ENCODE measurements at places on chromosomes 1 and 21.

DNA sequence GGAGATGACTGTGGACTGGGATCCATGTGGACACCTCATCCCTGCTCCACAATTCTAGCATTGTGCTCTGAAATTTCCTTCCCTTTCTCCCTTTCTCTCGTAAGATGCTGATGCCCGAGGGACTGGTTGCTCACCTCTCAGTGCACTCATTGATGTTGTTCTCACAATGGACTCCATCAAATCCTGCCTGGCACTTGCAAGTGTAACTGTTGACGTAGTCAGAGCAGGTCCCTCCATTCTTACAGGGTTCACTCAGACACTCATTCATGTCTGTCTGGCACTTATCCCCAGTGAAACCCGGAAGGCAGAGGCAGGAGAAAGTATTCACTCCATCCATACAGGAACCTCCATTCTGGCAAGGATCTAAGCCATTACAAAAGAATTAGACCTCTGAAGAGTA is 45.1 kb upstream of the ADAM30 start:
- no peak for DNase-seq

DNA sequence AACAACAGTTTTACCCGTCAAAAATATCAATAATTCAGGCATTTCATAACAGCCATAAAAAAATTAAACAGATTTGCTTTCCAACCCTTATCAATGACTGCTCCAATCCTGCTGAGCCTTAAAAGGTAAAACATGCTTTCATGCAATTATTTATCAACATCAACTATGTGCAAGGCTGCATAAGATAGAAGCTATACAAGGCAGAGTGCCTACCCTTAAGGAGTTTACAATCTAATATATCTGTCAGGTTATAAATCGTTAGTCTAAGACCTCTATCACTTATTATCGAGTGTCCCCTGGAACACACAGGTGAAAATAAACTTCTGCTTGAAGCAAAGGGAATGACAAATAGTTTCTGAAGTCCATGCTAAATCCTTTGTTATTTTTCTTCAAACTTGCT is 1.8 kb downstream of the ERRFI1 start:
- no peak for DNase-seq

GRCh38 chr1:209154912-209155311 is 428.6 kb upstream of the CAMK1G start:
- DNase-seq: no peak

GRCh38 chr1:1021920-1022259 is 2.0 kb downstream of the AGRN start:
- no peak for DNase-seq

- DNase-seq: no peak
Observed at GRCh38 chr1:92940541-92940940, 20.7 kb downstream of the DIPK1A start.
